Mammary epithelial cell (primary cell): ENCODE measurements at places on chromosomes 13 and 19.

GRCh38 chr13:26976313-26976712 lies 195.3 kb downstream of the USP12 start:
- DNase-seq = no peak

DNA sequence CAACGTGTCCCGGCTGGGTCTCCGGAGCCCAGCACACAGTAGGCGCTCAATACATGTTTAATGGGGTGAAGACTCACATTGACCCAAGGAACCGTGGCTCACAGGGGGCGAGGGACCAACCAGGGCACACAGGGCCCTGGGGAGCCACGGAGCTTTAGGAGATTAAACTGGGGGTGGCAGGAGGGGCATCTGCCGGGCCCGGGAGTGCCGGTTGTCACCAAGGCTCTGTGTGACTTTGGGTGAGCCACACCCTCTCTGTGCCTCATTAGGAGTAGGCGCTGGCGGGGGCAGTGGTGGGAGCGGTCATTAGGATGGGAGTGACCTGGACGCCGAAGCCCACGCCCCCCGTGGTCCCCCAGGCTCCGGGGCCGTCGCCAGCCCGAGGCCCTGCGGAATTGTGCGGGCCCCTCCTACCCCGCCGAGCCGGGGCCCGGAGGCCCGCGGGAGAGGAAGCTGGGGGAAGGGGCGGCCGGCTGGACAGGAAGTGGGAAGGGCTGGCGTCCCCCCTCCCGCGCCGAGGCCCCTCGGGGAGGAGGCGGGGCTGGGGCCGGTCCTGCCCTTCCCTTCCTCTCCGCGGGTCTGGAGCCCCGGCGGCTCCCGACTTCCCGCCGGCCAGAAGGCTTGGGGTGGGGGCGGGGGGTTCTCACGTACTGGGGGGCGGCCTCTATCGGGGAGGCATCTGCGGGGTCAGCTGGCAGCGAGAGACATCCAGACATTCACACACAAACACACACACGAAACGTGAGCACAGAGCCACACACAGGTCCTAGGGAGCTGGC lies 1.8 kb upstream of the SSBP4 start:
- DNase-seq = no peak

DNA sequence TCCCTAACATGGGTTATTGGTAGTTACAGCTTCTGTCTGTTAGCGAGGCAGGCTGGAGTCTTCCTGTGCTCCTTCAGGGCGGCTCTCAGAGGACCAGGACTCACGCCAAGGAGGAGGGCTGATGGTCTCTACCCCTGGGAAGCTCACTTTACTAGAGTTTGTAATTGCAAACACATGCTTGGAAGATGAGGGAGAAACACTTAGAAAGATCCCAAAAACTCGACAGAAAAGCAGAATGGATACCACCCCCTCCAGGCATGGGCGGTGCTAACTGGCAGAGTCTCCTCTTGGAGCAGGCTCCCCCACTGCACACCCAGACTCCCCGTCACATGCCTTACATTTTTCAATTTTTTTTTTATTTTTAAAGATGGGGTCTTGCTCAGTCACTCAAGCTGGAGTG lies 62.0 kb downstream of the PARP4 start:
- no peak for DNase-seq

- no peak for DNase-seq
Observed at GRCh38 chr13:20006206-20006605, 47.7 kb downstream of the ZMYM2 start.
